GM12864 (cell line): ENCODE measurements at places on chromosomes 6 and 20.

DNA sequence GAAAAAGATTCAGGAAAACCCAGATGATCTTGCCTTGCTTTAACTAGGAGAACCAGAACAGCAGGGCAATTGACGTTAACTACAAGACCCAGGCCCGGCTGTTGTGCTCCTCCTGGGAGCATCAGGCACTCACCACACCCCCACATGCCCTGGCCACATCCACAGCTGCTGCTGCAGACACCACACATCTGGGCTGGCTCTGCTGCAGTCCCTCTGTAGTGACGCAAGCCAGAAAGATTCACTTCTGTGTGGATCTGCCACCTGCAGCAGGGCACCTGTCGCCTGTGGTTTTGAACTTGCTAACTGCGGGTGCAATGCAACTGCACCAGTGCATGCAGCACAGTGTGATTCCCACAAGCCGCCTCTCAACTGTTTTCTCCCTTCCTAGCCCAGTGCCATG lies 228.8 kb downstream of the SYNDIG1 start:
- no peak for DNase-seq

GRCh38 chr20:52539891-52540290 lies 348.3 kb upstream of the ZFP64 start:
- DNase-seq, result no peak

DNA sequence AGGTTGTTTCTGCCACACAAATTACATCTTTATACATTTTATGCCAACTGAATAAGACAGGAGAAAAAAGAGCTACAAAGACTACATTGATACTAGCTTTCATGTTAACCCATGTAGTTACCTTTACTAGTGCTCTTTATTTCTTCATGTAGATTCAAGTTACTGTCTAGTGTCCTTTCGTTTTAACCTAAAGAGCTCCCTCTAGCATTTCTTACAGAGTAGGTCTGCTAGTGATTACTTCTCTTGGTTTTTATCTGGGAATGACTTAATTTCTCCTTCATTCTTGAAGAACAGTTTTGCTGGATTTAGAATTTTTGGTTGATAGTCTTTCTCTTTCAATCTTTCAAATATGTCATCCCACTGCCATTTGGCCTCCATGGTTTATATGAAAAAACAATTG lies 21.2 kb upstream of the NOP56 start:
- no peak for DNase-seq

DNA sequence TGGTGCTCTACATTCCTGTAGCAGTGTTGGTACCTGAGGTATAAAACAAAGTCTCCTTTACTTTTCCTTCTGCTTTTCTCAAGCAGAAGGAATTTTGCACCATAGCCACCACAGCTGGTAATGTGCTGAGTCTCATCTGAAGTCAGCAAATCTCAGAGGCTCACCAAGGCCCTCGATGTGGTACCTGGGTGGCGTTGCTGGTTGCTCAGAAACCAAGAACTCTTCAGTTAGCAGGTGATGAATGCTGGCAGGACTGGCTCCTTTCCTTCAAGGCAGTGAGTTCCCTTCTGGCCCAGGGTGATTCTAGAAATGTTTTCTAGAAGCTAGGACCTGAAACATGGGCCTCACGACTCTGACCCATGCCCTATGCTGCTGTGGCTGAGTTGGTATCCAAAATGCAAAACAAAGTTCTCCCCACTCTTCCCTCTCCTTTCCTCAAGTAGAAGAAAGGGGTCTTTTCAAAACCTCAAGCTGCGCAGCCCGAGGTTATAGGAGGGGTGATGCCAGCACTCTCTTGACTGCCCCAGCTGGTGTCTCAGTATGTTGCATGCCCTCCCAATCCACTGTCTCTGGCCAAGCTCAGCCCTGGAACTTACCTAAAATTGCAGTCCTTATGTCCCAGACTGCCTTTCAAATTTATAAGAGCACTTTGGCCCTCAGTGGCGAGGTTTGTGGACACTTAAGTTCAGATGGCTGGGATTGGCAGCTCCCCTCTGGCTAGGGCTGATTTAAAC lies 592.3 kb downstream of the FRK start:
- no peak for DNase-seq

- no peak for DNase-seq
These were observed 233.8 kb downstream of the SYNDIG1 start for GRCh38 chr20:24703284-24703610.

DNA sequence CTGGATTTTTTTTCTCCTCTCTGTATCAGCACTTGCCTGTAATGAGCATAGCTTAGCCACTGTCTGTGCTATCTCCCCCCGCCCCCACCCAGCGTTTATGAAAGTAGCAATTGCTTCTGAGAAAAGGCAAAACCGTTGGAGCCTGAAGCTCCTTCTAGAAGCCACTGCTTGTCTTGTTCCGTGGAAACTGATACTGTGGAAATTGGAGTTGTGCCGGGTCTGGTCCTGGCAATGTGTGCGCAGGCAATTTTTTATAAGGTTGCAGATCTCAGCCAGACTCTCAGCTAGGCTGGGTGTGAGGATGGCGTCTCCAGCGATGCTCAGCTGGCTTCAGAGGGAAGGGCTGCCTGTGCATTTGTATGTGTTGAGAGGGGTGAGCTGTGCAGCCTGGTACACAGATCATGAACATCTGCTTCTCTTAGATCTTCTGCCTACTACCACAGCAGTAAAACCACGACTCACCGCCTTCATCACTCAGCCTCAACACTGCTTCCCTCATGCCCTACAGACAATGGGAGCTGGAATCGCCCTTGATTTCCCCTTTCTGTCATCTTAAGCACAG lies 72.4 kb upstream of the GTSF1L start:
- no peak for DNase-seq

- no peak for DNase-seq
These were observed 127.1 kb upstream of the MLIP start for GRCh38 chr6:53984163-53984562.

- no peak for DNase-seq
These were observed 134.6 kb upstream of the BTN3A2 start for GRCh38 chr6:26230351-26230750.

DNA sequence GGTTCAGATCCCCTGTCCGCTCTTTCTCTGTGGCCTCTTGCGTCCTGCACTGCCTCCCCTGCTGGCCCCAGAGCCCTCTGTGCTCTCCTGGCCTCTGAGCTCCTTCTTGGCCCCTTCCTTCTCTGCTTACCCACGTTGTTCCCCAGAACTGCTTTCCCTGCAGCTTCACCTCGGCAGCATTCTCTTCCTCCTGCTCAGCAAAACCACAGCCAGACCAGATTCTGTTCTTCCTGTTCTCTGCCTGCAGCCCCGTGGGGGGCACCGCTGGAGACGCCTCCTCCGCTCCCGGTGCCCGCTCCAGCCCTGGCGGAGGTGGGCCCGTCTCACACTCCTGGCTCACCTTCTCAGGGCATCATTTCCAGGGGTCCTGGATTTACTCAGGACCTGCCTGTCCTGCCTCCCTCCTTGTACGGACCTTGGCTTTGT lies 59.7 kb downstream of the TCP11 start:
- DNase-seq, result no peak

DNA sequence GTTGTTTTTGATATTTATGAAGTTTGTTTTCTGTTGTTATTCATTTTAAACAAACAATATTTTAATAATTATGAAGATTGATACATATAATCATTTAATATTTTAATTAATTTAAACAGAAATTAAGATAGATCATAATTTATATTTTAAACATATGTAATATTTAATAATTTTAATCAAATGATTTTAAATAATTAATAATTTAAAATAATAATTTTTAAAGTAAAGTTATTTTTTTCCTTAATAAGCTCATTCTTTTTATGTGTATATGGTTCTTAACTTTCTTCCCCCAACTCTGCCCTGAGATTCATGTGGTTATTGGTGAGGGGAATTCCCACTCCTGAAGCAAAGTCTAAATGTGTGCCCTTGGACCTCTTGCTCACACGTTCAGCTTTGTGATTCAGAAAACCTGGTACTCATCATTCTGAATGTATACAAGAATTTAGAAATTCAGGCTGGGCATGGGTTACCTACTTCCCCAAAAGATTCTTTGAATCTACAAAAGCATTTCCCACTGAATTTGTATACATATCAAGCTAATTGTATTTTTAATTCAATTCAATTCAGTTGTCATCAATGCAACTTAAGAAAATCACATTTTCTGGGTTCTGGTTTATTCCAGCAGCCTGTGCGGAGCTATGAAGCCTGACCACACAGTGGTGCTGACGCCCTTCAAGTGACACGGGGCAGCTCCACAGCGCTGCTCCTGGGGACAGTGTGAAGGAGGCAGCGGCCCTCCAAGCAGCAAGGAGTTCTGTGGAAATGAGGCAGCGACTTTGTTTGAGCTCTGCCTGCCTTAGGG lies 168.9 kb upstream of the UST start:
- peak; percentile 36 for DNase-seq

DNA sequence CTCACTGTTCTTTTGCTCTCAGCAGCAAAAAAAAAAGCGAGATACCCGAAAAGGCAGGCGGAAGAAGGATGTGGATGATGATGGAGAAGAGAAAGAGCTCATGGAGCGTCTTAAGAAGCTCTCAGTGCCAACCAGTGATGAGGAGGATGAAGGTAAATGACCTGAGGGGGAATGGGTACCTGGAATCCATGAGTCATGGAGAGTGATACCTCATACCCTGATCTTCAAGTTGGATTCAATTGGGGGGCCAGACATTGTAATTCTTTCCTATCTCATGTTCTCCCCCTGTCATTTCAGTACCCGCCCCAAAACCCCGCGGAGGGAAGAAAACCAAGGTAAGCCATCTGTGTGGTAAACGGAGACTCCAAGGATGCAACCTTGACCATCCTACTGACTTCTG lies 6.8 kb downstream of the ABCF1 start:
- DNase-seq, result no peak

DNA sequence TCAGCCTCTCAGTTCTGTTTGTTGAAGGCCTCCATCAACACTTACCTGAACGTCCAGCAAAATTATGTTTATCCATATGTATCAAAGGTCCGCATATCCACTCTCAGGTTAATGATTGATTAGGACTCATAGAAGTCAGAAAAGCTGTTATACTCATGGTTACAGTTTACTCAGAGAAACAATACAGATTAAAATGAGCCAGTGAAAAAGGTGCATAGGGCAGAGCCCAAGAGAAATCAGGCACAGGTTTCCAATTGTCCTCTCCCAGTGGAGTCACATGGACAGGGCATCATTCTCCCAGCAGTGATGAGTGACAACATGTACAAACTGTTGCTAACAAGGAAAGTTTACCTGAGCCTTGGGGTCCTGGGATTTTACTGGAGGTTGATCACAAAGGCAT lies 36.2 kb downstream of the THEMIS start:
- DNase-seq, result no peak

DNA sequence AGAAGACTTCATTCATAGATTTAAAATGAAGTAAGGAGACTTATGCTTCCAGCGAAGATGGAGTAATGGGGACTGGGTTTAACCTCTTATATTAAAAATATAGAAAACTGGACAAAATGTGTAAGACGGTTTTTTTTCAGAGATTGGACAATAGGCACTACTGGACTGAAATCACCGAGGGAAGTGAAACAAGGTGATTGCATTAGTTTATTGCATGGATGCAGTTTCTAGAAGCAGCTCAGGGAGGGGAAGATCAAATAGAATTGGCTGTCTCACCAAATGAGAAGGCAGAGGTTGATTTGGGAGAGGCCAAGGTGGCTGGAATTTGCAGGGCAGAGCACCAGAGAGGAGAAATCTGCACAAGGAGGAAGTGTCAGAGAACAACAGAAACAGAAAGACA lies 162.6 kb downstream of the DNAH8 start:
- no peak for DNase-seq

DNA sequence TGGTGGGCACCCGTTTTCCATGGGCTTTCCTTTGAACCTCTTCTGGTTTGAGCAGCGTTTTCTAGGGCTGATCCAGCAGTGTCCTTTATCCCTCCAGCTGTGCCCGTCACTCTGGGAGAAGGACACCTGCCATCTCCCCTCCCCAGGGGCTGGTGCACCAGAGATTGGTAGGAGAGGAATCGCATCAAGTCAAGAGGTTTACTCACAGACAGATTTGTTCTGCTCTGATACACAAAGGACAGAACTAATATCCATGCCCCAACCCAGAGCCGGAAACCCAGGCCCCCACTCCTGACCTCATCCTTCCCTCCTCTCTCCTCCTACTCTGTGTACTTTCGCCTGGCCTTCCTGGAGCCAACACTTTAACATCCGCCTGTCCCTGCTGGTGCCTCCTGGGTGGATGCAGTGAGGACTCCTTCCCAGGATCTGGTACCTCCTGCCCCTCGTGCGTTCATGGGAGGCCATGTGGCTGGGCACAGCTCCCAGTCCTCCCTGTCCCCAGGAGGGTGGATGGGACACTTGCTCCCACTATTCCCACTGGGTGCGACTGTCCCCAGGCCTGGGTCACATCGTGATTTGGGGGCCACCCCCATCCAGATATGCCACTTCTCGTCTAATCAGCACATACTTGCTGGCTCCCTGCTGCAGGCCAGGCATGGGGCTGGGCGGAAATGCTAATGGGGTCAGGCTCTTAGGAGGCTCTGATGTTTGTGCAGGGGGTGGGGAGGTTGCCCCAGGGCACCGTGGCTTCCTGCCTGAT lies 286.3 kb downstream of the CDH4 start:
- DNase-seq, result no peak

GRCh38 chr6:3800850-3801591 lies 48.2 kb upstream of the FAM50B start:
- DNase-seq, result no peak

DNA sequence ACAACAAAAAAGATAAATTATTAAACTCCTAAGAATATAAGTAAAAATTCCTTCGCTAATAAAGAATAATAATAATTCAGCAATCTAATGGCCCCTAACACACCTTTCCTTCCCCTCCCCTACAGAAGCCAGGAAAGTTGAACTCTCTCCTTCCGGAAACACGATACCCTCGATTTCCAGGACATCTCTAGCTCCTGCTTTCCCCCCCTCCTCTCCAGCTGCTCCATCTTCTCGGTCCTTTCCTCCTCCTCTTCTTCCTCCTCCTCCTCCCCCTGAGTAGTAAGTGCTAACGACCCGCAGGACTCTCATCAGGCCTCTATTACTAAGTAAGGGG lies 603 bp downstream of the TASP1 start:
- DNase-seq, result no peak

GRCh38 chr20:59565768-59566461 lies 38.4 kb upstream of the PHACTR3 start:
- no peak for DNase-seq

DNA sequence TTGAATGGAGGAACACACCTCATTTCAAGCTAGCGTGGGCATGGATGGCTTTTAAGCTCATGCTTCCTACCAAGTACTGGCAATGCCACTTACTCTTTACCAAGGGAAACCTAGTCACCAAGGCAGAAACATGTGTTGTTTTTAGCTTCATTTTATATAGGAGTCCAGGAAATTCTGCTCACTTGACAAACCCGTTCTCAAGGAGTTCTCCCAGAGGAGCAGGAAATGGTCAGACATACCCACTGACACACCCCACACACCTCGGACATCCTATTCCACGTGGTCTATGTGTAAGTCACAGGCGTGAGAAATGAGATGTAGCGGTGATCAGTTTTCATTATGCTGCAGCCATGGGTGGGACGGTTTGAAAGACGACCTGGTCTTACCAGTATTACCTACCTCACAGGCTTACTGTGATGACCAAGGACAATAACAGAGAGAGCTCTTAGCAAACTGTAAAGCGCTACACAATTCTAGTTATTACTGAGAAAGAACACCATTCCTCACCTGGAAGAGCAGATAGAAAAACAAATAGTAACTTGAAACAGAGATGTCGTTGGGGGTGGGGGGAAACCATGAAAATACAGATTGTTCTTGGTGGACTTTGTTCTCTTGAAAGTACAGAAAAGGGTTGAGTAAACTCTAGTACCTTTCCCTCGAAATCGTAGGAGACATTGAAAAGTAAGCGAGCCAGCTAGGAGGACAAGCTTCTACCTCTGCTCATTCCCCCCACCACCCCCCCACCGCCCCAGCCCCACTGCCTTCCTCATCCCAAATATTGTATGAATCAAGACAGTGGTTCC lies 1.7 kb downstream of the CNKSR3 start:
- no peak for DNase-seq
